ENCODE measurements at places on chromosomes 13 and 19. TPM values are rescaled to one million over a fixed set of nuclear protein-coding genes. Genes with fewer than 3 reads are reported as not detected.

DNA sequence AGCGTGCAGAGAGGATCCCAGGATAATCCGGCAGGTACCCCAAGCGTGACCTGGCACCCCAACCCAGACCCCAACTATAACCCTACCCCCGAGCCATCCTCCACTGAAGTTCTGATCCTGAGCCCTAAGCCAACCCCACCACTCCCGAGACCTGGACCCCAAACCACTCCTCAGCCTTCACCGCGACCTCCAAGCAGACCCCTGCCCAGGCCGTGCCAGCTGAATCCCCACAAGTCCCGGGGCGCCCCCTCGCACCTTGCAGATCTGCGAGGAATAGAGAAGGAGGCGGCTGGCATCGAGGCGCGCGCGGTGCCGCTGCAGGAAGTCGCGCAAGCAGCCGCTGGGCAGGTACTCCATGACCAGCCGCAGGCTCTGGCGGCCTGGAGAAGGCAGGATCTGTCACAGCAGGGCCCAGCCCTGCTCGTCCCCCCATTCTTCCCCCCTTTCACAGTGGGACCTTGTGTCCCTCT, 10.1 kb upstream of the INSL3 start:
- H3K4me3 ChIP-seq: no peak overlapping the region
- H3K36me3 ChIP-seq: peaks cover 26% of the 10 kb centered on the region
- no peak for DNase-seq

The KLK5 gene
- not detected for total RNA-seq

GRCh38 chr13:26051657-26052311, at the start of gene SHISA2:
SHISA2 (minus strand) TSS chr13:26052016; CDS start chr13:26050975, 1,041 bp downstream.
- peaks cover 5% of the 10 kb centered on the region for H3K4me1 ChIP-seq
- no peaks in the 10 kb centered on the region for H3K36me3 ChIP-seq
- no peak for DNase-seq
- H3K27me3 ChIP-seq: peaks cover 40% of the 10 kb centered on the region
- no peak within 1 kb of the TSS for H3K27ac ChIP-seq

DNA sequence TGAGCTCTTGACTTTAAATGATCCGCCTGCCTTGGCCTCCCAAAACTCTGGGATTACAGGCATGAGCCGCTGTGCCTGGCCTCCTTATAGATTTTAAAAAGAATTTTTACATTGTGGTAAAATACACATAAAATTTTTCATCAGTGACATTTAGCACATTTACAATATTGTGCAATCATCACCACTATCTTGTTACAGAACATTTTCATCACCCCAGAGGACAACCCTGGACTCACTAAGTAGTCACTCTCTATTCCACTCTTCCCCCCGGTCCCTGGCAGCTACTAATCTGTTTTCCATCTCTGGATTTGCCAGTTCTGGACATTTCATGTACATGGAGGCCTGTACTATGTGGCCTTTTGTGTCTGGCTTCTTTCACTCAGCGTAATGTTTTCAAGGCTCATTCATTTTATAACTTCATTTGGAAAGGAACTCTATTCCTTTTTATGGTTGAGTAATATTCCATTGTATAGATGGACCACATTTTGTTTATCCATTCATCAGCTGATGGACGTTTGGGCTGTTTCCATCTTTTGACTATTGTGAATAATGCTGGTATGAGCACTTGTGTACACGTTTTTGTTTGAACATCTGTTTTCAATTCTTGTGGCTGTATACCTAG, 19.9 kb downstream of the MEGF8 start:
- H3K4me3 ChIP-seq: no peak overlapping the region
- H3K27me3 ChIP-seq: no peaks in the 10 kb centered on the region
- no peaks in the 10 kb centered on the region for H3K4me1 ChIP-seq

GRCh38 chr13:113656831-113657671, 947 bp downstream of the ATP4B start:
- H3K27ac ChIP-seq: no peak overlapping the region
- H3K4me3 ChIP-seq: no peak overlapping the region
- DNase-seq: no peak
- H3K36me3 ChIP-seq: peaks cover 11% of the 10 kb centered on the region
- H3K27me3 ChIP-seq: no peaks in the 10 kb centered on the region
- peaks cover 10% of the 10 kb centered on the region for H3K4me1 ChIP-seq

DNA sequence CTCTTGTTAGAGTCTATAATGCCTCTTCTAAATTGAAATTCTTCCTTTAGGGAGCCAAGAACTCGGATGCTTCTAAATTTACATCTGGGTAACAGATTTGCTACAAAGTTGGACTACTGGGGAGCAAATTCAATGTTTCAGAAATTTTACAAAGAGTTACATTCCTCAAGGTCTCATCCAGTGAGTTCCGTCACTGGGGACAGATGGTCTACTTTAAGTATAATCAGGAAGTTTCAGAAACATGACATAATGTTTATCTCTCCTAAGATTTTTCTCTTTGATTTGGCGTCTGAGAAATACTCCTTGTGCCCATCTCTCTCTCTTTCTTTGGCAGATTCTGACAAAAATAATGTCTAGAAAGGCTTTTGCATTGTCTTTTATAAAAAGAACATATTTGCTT, 81.5 kb upstream of the MBNL2 start:
- peaks cover 22% of the 10 kb centered on the region for H3K27me3 ChIP-seq
- no peak overlapping the region for H3K27ac ChIP-seq
- no peak for DNase-seq
- no peaks in the 10 kb centered on the region for H3K36me3 ChIP-seq

DNA sequence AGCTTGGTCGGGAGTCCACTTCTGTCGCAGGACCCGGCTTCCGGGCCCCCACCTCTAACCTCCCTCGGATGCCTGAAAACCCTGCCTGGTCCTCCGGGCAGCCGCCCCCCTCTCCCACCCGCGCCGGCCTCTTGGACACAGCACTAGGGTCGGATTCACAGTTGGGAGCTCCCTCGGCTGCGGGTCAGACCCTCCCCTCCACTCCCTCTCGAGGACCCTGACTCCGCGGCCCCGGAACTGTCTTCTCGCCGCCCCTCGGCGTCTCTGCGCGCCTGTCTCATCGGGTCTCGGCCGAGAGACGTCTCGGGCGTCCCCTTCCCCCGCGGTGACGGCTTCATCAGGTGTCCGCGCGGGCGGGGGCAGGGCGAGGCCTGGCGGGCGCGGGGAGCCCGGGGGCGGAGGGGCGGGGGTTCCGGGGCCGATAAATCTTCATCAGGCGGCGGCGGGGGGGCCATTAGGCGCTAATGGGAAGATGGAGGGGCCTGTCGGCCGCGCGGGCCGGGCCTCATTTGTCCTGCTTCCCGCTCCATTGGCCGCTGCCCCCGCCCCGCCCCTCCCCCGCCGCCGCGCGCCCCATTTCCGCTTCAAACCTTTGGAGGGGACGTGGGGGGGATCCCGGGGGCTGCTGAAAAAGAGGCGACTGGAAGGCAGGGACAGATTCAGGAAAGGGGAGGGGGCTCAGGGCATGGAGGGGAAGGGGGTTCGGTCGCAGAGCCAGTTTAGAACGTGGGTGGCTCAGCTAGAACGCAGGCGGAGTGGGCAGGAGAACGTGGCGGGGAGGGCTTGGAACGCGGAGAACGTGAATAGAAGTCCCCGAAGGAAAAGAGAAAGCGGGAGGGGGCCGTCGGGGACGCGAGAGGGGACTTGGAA, 11.8 kb upstream of the ERFL start:
- peak overlapping the region; percentile 80 for H3K27ac ChIP-seq
- H3K4me1 ChIP-seq: peaks cover 34% of the 10 kb centered on the region
- peak overlapping the region; percentile 80 for H3K4me3 ChIP-seq
- H3K27me3 ChIP-seq: peaks cover 35% of the 10 kb centered on the region
- no peak for DNase-seq

GRCh38 chr19:33638167-33639034, 16.6 kb downstream of the CHST8 start:
- no peak for DNase-seq
- H3K4me3 ChIP-seq: no peak overlapping the region
- H3K36me3 ChIP-seq: no peaks in the 10 kb centered on the region
- no peak overlapping the region for H3K27ac ChIP-seq
- no peaks in the 10 kb centered on the region for H3K4me1 ChIP-seq

DNA sequence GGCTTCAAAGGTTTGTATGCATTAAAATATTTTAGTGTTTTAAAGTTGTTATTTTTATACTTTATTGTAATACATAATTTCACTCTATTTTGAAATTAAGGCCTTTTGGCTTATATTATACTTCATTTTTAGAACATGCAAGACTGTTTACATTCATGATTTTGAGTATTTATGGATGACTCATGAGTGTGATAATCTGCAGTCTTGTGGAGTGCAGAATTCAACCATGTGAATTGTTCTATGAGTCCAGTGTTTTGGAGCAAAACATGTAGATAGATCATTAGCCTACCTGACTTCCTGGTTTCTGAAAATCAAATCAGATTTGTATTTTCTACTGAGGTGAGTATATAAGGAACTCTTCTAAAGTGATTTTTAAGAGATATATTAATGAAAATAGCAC, 241.8 kb downstream of the PCCA start:
- no peak overlapping the region for H3K4me3 ChIP-seq
- no peaks in the 10 kb centered on the region for H3K4me1 ChIP-seq
- H3K27me3 ChIP-seq: no peaks in the 10 kb centered on the region
- H3K27ac ChIP-seq: no peak overlapping the region
- DNase-seq: no peak

- no peaks in the 10 kb centered on the region for H3K36me3 ChIP-seq
- peaks cover 15% of the 10 kb centered on the region for H3K4me1 ChIP-seq
- H3K27ac ChIP-seq: no peak overlapping the region
- no peak overlapping the region for H3K4me3 ChIP-seq
- no peak for DNase-seq
Observed at GRCh38 chr19:17943274-17944221, 10.7 kb downstream of the CCDC124 start.

DNA sequence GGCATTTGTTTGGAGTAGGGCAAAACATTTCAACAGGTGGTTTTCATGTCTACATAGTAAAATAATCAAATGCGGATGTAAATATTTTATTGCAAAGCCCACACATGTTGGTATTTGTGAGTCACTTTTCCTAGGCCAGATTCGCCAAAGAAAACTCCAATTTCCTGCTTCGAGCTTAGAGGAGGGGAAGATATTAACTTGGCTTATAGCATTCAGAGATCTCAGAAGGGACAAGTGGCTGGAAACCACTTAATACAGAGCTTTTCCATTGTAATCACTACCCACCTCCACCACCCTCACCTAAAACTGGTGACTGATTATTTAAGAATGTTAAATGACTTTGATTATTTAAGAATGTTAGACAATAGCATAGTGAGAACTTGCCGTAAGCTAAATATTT, 530.6 kb upstream of the SPRY2 start:
- H3K36me3 ChIP-seq: no peaks in the 10 kb centered on the region
- DNase-seq: no peak
- H3K27ac ChIP-seq: no peak overlapping the region
- H3K27me3 ChIP-seq: peaks cover 11% of the 10 kb centered on the region
- peaks cover 9% of the 10 kb centered on the region for H3K4me1 ChIP-seq

GRCh38 chr19:29985196-29985595, 43.2 kb downstream of the URI1 start:
- no peaks in the 10 kb centered on the region for H3K27me3 ChIP-seq
- no peak overlapping the region for H3K27ac ChIP-seq
- DNase-seq: no peak
- peaks cover 19% of the 10 kb centered on the region for H3K4me1 ChIP-seq

DNA sequence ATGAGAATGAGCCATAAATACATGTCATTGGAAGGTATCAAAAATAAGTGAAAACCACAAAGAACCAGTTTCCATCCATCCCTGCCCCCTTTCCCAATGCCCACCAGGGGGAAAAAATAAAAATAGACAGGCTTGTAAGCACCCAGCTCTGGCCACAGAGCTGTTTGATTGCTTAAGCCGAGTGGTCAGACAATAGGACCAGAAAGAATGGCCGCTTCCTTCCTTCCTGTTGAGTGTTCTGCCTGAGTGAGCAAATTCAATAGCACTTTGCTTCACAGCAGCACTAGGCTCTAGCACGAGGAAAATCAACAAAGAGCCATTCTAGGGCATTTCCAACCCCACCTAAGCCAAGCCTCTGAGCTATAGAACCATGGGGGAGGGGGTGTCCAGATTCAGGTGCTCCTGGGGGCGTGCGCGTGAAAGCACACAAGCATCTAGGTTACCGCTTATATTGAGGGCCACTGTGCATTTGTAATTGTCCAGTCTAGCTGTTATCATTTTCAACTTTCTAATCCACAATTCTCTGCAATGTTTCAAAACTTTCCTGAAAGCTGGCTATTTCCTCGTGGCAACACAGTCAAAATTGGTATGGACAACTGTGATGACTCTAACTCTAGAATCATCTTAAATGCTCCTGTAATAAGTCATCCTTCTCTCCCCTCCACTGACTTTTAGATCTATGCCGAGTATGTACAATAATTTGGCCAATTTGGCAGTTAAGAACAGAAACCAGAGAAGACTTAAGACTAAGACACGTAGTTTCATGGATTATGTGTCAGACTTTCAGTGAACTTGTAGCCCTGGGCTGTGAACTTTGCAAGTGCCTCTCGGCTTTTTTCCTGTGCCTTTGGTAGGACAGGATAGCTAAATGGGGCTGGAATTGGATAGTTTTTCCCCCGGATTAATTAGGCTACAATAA, 64.3 kb downstream of the SPRY2 start:
- H3K4me1 ChIP-seq: peaks cover 3% of the 10 kb centered on the region
- peaks cover 5% of the 10 kb centered on the region for H3K27me3 ChIP-seq
- no peak overlapping the region for H3K4me3 ChIP-seq
- no peak overlapping the region for H3K27ac ChIP-seq

The PLPP2 gene
- not detected for total RNA-seq

GRCh38 chr13:113920606-113921286, 53.1 kb downstream of the C13orf46 start:
- H3K27me3 ChIP-seq: peaks cover 26% of the 10 kb centered on the region
- no peak overlapping the region for H3K4me3 ChIP-seq
- peaks cover 13% of the 10 kb centered on the region for H3K36me3 ChIP-seq
- no peak for DNase-seq

DNA sequence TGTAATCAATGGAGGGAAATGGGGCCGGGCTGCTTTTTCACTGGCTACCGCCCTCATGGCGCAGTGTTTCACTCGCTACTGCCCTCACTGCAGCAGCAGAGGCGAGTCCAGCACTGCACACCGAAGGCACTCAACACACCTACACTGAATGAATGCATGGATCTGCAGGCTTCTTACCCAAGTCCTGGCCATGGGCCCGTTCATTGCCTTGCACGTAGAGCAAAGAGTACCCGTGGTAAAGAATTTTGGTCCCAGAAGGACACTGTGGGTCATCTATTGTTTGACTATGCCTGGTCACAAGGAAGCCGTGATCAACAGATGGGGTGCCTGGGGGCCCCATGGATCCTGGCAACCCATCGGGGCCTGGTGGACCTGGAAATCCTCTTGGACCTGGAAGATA, 144.9 kb downstream of the COL4A1 start:
- H3K27ac ChIP-seq: no peak overlapping the region
- H3K36me3 ChIP-seq: no peaks in the 10 kb centered on the region
- no peak overlapping the region for H3K4me3 ChIP-seq
- DNase-seq: no peak
- H3K27me3 ChIP-seq: peaks cover 2% of the 10 kb centered on the region

- peak; percentile 94 for DNase-seq
- H3K36me3 ChIP-seq: no peaks in the 10 kb centered on the region
- peak overlapping the region; percentile 85 for H3K4me3 ChIP-seq
- H3K27me3 ChIP-seq: no peaks in the 10 kb centered on the region
- peaks cover 28% of the 10 kb centered on the region for H3K4me1 ChIP-seq
Observed at GRCh38 chr19:47231215-47232054, 436 bp upstream of the BBC3 start.

- no peak overlapping the region for H3K4me3 ChIP-seq
- no peaks in the 10 kb centered on the region for H3K27me3 ChIP-seq
- DNase-seq: no peak
- H3K4me1 ChIP-seq: no peaks in the 10 kb centered on the region
- no peaks in the 10 kb centered on the region for H3K36me3 ChIP-seq
- H3K27ac ChIP-seq: no peak overlapping the region
Observed at GRCh38 chr13:61183670-61184069, 232.0 kb downstream of the PCDH20 start.

GRCh38 chr13:112071723-112072533, 5.0 kb downstream of the SOX1 start:
- peaks cover 5% of the 10 kb centered on the region for H3K4me1 ChIP-seq
- H3K36me3 ChIP-seq: peaks cover 17% of the 10 kb centered on the region
- H3K27me3 ChIP-seq: peaks cover 40% of the 10 kb centered on the region
- no peak overlapping the region for H3K4me3 ChIP-seq
- DNase-seq: no peak
- no peak overlapping the region for H3K27ac ChIP-seq
